ENCODE measurements at places on chromosomes 2 and 18.
A peak's percentile ranks its signal among the peaks of the same experiment; 100 is the strongest.

GRCh38 chr2:199606193-199606780 lies 148.5 kb upstream of the SATB2 start:
- DNase-seq: no peak

DNA sequence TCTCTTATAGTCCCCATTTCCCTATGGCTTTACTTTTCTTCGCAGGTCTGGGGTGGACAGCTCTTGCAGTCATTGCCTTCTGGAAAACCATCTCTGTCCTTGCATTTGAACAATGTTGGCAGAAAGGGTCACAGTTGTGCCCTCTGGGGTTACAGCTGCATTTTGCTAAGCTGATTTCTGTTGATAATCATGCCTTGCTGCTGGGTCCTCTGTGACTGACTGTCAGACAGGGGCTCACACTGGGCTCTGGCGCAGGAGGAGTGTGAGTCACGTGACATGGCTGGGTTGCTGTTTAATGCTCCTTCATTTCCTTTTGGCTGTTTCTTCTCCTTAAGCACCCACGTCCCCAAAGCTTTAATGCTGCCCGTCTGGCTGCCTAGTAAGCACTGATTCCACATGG lies 196.6 kb upstream of the LHCGR start:
- no peak for DNase-seq

GRCh38 chr18:22547807-22548561 lies 130.3 kb upstream of the CTAGE1 start:
- DNase-seq: no peak

- DNase-seq: no peak
Observed at GRCh38 chr2:15372019-15372418, 189.1 kb downstream of the NBAS start.

- no peak for DNase-seq
Observed at GRCh38 chr2:119015845-119016244, 73.9 kb downstream of the MARCO start.

GRCh38 chr18:49628119-49628518 lies 66.3 kb downstream of the LIPG start:
- DNase-seq: no peak

DNA sequence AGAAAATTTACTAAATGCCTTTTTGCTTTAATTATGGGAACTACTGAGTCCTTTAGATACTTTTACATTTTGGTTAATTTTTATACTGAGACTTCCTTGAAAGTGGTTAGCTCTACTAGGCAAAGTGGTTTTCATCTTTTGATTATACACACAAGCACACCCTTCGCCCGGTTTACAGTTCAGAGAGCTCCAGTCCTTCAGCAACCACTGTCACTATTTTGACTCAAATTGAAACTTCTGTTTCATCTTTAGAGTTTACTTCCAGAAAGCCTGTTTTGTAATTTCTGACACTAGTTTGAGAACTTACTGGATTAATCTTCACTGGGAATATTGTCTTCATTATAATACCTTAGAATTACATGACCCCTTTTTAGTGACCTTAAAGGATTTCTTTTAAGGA lies 140.3 kb upstream of the FOSL2 start:
- no peak for DNase-seq

GRCh38 chr2:9033385-9034168 lies 30.1 kb upstream of the MBOAT2 start:
- no peak for DNase-seq

DNA sequence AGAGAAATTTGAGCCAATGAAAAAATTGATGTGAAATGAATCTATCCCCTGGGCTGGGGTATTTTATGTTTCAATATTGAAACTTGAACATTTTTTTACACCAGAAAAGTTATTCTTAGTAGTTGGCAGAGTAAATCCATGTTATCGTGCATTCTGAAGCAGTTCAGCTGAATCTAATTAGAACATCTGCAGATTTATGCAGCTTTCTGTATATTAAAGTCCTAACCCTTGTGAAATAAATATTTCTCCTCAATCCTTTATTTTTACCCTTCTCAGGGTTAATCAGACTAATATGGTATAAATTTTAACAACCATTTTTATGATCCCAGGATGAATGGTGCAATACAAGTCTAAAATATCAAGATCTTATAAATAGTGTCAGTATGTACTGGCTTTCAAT lies 69.5 kb downstream of the CDH20 start:
- DNase-seq: no peak

DNA sequence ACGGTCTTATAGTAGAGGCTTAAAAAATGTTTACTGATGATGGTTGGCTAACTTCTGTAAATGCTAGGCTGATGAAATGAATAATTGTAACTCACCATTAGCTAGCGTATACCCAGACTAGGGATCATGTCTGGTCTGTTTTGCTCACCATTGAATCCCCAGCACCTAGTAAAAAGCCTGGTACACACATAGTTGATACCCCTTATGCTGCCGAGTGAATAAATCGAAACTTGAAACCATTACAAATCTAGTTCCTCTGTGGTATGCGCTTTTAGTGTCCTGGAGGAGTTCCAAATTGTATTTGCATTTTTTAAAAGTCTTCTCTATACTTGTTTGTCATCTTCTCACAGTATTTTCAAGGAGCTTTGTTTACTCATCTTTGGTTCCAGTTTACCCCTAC lies 1.3 kb downstream of the TAF1B start:
- peak; percentile 9 for DNase-seq

- DNase-seq: no peak
Observed at GRCh38 chr18:22103647-22104031, 65.8 kb upstream of the GATA6 start.

GRCh38 chr2:231452799-231453508 lies 11.3 kb downstream of the NCL start:
- DNase-seq: no peak

DNA sequence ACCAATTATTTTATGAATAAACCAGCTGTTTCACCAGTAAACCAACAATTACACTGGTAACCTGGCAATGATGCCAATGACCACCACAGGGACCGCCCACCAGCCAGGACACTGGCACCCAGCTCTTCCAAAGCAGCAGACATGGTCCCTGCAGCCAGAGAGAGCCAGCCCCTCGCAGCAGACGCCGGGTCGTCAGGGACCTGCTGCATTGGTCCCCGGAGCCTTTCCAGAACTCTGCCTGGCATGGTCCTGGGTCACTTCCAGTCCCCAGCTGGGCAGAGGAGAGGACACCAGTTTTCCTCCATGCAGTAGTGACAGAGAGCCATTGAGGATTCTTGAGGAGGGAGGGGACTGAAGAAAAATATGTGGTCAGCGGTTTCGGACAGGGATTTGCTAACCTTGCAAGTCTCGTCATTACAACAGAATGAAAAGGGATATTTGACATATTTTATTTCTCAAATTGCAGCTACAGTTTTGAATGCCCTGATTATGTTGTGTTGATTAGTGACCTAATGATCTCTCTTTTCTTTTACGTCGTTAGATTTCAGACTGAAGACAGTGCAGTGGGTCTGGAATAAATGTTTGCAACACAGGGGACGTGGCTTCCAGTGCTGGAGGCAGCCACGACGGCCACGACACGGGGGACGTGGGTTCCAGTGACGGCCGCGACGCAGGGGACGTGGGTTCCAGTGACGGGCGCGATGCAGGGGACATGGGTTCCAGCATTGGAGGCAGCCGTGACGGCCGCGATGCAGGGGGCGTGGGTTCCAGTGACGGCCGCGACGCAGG lies 154.5 kb downstream of the TPO start:
- no peak for DNase-seq

- DNase-seq: no peak
Observed at GRCh38 chr2:42895134-42895790, 102.9 kb upstream of the HAAO start.

GRCh38 chr18:67650686-67651385 lies 134.3 kb upstream of the DSEL start:
- DNase-seq: no peak

- DNase-seq: no peak
Observed at GRCh38 chr2:219628986-219629901, 1.8 kb downstream of the SLC4A3 start.

DNA sequence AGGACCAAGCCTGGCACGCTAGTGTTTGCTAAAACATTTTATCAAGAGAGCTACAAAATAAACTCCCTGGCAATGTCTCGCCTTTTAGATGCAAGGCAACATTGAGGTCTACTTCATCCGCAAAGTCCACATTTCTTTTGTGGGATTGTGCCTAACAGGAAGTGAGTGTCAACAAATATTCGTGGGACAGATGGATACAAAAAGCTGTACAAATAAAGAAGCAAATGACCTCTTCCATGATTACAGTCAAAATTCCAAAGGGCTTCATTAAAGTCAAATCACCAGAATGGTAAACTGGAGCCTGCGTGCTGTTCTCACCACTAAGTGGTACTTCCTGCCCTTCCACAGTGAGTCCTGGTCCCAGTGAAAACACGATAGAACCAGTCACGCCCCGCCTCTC lies 40.4 kb downstream of the L3MBTL4 start:
- no peak for DNase-seq

All from C1 segment of cervical spinal cord (tissue), 14 donors.